ENCODE measurements at places on chromosomes 11 and 22. TPM values are rescaled to one million over a fixed set of nuclear protein-coding genes. Genes with fewer than 3 reads are reported as not detected.

- peak; percentile 18 for ATAC-seq
Measured at GRCh38 chr11:70397336-70397982, 870 bp upstream of the CTTN start.

DNA sequence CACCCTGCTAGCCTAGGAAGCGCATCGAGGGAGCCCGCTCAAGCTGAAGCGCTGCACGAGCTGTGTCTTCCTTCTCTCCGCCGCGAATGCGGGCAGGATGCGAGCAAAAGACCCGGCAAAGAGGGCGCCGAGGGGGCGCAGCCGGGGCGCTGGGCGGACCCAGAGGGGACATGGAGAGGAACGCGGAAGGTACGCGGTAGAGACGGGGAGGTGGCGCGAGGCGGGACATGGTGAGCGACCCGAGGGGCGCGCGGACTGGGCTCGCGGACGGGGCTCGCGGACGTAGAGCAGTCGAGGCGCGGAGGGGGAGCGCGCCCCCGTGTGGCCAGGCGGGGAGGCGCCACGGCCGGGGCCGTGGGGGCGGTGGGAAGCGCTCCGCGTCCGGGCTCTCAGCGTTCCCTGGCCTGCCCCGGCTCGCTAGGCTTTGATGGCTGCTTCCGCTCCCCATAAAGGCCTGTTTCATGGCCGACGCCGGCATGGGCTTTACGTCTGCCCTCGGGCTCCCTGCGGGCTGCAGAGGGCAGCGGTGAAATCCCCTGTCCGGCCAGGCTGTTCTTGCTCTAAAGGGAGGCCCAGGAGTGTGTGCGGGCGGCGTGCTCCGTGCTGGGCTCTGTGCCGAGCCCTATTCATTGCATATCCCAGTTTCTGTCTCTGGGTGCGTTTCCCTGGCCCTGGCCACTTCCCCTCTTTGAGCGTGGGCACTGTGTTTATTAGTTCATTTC is 31.2 kb upstream of the TRIM29 start:
- ATAC-seq: peak; percentile 87

DNA sequence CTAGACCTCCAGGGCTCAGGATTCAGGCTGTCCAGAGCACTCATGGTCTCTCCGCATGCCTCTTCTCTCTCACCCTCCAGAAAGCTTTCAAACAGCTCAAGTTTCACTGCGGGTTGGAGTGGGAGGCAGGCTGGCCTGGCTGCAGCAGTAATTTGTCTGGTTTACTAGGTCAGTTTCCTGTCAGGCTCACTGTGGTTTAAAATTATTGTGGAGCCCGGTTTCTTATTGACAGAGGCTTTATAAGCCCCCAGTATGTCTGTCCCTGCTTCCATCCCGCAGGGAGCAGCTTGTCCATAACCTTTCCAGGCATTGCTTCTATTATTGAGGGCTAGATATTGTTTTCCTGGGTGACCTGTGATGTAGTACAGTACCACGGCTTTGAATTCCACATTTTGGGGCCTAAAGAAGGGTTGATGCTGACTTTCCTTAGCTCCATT is 235.3 kb upstream of the SORL1-AS1 start:
- ATAC-seq: no peak

DNA sequence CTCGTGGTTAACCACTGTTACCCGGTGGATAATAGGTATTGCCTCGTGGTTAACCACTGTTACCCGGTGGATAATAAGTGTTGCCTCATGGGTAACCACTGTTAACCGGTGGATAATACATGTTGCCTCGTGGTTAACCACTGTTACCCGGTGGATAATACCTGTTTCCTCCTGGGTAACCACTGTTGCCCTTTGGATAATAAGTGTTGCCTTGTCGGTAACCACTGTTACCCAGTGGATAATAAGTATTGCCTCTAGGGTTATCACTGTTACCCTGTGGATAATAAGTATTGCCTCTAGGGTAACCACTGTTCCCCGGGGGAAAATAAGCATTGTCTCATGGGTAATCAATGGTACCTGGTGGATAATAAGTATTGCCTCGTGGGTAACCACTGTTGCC is 15.0 kb upstream of the NXPE4 start:
- no peak for ATAC-seq

DNA sequence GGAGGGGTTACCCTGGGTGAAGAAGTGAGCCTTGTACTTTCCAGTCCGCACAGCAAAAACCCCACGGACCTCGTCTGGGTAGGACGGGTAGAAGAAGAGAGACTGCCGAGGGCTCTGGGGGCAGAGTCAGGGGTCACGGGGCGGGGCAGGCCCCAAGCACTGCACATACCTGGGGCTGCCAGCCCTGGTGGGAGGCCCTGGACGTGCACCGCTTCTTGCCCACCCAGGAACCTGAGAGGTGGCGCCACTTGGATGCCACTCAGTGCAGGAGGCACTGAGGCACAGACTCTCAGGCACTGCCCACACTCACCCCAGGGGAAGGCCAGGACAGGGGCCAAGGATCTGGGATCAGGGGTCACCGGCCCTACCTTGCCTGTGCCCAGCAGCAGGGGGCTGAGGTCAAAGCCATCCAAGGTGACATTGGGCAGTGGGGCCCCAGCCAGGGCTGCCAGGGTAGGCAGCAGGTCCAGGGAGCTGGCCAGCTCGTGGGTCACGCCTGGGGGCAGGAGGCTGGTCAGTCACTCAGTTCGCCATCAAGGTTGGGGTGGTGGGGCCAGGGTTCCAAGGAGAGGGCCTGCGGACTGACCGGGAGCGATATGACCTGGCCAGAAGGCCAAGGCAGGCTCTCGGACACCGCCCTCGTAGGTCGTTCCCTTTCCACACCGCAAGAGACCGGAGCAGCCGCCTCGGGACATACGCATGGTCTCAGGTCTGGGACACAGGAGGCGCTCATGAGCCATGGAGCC is 2.2 kb downstream of the ARSA start:
- ATAC-seq: no peak

DNA sequence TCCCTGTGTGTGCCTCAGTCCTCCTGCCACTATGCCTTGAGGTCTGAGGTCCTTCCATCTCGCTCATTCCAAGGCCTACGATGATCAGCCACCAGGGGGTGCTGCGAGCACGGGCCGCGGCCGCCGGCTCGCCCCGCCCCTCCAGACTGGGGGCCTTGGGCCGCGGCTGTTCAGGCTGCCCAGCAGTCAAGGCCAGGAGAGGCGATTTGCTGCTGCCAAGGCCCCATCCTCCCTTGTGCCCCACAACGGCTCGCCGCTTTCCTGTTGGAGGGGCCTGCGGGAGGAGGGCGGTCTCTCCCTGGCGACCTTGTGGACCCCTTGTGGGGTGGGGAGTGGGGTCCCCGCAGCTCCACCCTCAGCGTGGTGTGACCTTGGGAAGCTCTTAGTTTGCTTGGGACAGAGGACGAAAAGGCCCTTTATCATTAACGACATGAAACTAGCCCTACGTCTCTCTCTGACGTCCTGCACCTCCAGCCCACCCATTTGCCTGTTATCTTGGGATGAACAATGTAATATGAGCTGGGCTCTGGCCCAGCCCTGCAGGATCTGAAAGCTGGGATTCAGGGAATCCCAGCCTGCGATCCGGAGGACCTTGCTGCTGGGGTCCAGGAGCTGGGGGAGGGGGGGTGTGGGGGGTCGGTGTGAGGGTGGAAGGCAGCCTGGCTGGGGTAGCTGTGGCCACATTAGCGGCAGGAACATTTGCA is 5.3 kb upstream of the GALR3 start:
- ATAC-seq: peak; percentile 91

- no peak for ATAC-seq
Measured at GRCh38 chr22:37150701-37151100, 985 bp upstream of the IL2RB start.

DNA sequence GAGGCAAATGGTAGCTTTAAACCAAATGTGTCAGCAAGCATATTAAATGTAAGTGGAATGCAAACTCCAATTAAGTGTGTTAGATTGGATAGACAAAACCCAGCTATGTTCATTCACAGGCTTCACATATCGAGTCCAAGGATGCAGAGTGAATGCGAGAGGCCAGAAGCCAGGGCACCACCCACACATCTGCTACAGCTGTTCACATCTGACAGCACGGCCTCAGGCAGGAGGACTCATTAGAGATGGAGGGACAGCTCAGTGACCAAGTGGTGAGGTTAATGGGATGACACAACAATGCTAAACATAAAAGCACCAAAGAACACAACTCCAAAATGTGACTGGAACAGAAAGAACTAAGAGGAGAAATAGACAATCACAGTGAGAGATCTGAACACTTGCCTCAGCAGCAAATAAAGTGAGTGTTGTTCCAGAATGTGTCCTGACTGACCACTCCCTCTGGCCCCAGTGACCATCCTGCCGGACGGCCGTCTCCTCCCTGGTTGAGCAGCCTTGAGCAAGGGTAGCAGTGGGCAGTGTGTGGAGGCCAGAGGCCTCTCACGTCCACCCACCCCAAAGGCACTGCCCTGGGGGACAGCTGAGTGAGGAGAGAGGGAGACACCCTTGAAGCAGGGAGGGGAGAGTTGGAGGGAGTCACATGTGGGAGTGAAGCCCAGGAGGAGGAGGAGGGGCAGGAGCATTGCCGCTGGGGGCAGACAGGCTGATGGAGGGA is 23.8 kb downstream of the ALG12 start:
- ATAC-seq: no peak

- no peak for ATAC-seq
Measured at GRCh38 chr11:14417617-14418374, 58.8 kb upstream of the RRAS2 start.

DNA sequence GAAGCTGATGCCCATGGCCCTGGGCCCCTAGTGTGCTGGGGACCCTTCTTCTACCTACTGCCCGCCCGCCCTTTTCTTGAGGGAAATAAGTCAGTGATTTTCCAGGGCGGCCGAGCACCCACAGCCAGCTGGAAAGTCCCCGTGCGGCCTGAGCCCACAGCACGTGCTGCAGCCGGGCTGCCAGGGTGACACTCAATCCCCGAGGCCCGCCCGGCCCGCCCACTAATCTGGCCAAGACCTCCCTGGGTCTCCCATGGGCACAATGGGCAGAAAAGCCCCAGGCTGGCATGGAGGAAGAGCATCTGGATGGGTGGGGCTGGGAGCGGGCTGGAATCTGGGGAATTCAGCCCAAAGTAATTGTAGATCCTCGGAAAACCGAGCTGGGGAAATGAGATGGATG is 24.8 kb downstream of the WNT7B start:
- no peak for ATAC-seq

DNA sequence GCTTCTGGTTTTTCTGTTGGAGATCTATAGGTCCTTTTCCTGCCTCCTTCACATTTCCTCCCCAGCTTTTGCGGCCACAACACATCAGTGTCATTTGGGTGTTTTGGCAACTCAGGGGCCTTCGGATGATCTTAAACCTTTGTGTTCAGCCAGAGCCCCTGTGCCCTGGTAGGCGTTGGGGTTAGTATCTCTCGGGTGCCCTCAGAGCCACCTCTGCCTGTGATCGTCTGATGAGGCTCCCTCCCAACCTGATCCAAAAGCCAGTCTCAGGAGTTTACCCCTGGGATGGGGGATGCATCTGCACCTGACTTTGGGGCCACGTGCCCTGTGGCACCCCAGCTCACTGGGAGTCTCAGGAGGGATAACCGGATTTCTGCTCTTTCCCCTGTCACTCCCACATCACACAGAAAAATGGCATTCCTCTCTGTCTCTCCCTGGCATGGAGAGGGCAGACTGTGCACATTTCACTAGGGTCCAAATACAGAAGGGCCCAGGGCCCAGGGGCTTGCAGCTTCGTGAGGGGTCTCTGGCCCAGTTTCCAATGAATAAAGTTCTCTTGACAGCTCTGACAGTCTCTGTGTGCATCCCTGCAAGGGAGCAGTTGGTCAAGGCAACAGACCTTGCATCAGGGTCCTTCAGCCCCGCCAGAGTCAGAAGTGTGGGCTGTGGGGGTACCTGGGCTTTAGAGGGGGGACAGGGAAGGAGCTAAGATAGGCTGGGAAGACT is 2.6 kb downstream of the RNF26 start:
- no peak for ATAC-seq

GRCh38 chr11:104134745-104135144 is 29.2 kb downstream of the PDGFD start:
- no peak for ATAC-seq

GRCh38 chr11:75236062-75236461 is 4.5 kb upstream of the TPBGL start:
- no peak for ATAC-seq

DNA sequence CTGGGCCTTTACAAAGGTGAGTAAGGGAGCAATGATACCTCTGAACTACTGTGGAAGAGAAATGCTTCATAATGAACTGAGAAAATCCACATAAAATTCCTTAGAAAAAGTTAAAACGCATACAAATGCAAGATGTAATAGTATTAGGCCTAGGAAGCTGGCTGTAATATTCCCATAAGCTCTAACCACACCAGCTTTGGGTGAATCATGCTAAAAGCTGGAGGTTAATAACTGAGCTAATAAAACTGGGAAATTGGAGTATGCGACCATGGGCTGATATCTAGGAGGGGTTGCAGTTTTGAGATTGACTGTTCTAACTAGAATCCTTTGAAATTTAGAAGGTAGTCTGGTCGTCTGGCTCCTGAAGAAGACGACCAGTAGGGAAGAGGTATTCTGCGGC is 28.6 kb upstream of the RCE1 start:
- no peak for ATAC-seq

DNA sequence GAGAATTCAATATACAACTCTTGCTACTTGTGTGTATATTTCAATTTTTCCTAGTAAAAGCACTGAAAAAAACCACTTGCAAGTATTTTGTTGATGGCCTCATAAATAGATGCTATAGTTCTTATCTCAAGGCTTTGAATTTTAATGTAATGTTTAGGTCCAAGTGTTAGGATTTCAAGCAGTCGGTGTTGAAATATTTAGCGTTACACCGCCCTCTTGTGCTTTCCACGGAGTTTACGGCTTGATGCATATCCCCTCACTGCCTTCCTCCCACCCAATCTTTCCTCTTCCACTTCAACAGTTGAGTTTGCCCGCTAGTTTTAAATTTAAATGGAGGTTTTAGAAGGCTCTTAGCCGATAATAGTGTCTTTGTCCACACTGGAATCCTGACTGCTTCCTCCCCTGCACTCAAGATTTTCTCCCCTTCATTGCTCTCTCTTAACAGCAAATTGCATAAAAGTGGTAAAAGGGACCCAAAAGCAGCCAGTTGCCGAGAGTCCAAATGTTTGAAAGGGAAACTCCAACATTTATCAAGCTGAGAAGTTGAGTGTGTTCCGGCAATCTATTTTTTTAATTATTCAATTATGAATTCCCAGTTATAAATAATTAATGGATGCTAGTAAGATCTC is 25.9 kb upstream of the HTATIP2 start:
- no peak for ATAC-seq

DNA sequence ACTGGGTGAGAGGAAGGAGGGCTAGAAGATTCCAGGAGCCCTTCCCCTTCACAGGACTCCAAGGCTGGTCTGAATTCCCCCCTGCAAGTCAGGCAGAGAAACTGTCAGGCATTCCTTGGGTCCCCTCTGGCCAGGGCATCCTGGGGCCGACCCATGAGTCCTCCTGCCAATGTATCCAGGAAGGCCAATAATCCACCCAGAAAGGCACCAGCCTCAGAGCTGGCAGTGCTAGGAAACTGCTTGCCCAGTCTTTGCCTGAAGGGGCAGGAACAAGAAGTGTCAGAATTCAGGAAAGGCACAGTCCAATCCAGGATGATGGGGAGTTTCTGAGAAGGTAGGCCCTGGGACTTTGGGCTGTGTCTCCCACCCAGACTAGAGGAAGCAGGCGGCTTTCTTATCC is 41.0 kb downstream of the BUD13 start:
- ATAC-seq: no peak

Gene ROM1
- 3.0 TPM for total RNA-seq

Gene SOX6
- total RNA-seq: 0.11 TPM

Gene BACE1
- 0.16 TPM for total RNA-seq

Gene ALDH3B1
- total RNA-seq: not detected

Gene RBMXL2
- total RNA-seq: not detected

Gene HEPN1
- not detected for total RNA-seq

Gene ADAMTS15
- not detected for total RNA-seq
